ENCODE measurements at places on chromosomes 5 and 9.

DNA sequence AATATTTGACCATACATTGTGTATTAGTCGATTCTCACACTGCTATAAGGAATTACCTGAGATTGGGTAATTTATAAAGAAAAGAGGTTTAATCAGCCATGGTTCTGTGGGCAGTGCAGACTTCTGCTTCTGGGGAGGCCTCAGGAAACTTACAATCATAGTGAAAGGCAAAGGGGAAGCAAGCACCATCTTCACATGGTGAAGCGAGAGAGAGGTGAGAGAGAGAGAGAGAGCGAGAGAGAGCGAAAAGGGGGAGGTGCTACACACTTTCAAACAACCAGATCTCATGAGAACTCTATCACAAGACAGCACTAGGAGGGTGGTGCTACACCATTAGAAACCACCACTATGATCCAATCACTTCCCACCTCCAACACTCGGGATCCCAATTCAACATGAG lies 4.1 kb upstream of the GRAMD2B start:
- no peak for DNase-seq

DNA sequence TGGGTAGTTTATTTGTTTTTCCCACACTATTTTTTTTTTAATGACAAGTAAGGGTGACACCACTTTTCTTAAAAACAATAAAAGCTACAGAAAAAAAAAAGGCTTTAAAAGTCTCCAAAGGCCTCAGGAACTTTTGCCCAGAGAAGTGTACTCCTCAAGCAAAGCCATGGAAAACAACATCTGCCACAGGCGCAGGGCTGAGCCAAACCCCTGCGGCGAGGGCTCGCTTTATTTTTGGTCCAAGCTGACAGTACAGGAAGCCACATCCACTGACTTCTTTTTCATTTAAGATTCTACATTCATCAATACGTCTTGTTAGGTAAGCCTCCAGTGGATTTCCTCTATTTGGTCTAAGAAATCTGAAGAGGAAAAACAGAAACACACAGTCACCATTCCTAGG lies 51.9 kb upstream of the IFNK start:
- no peak for DNase-seq

- no peak for DNase-seq
Observed at GRCh38 chr5:177468329-177468684, 5.1 kb downstream of the DBN1 start.

DNA sequence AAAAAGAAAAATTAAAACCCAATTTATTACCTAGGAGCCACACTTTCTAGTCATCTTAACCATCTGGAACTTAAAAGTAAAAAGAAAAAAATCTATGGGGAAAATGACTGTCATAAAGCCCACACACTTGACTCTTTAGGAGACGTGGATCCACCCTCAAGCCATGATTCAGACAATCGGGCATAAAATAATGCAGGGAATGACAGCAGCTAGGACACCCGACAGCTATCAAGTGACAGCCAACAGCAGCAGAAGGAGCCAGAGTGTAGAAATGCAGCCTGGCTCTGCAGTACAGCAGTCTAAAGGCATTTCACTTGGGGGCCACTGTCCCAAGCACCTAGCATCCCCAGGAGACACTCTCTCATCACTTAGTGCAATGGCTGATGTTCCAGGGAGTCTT lies 226.9 kb downstream of the CAAP1 start:
- DNase-seq, result no peak

Measured in AG09319 (cell line).